ENCODE measurements at places on chromosomes 12 and 14.

DNA sequence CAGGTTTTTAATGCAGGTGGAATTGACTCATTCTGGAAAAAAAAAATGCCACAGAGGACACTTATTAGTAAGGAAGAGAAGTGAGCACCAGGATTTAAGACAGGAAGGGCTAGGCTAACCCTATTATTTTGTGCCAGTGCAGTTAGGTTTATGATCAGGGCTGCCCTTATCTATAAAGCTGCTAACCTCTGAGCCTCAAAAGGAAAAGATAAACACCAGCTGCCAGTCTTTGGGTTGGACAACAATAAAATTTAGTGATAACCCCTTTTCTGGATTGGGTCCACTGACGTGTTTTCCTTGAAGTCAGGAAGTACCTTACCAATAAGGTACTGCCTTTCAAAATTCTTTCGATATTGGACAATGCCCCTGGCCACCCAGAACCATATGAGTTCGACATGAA, 128.9 kb downstream of the NUBPL start:
- no peak for DNase-seq
- H3K27ac ChIP-seq = no peak overlapping the region
- no peaks in the 10 kb centered on the region for H3K36me3 ChIP-seq

DNA sequence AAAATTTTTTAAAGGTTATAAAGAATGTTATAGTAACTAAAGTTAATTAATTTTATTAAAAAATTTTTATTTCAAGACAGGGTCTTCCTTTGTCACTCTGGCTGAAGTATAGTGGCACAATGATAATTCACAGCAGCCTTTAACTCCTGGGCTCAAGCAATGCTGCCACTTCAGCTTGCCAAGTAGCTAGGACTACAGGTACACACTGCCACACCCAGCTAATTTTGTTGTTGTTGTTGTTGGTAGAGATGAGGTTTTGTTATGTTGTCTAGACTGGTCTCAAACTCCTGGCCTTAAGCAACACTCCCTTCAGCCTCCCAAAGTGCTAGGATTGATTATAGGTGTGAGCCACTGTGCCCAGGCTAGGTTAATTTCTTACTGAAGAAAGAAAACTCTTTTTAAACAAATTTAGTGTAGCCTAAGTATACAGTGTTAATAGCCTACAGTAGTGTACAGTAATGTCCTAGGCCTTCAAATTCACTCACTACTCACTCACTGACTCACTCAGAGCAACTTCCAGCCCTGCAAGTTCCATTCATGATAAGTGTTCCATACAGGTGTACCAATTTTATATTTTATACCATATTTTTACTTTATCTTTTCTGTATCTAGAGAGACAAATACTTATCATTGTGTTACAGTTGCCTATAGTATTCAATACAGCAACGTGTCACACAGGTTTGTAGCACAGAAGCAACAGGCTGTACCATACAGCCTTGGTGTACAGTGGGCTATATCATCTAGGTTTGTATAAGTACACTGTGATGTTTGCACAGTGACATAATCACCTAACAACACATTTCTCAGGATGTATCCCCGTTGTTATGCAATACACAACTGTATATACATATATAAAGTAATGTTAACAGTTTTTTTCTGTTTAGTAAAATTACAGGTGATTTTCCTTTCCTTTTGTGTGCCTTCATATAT, 24.7 kb upstream of the DNAAF2 start:
- no peak overlapping the region for H3K4me3 ChIP-seq
- no peaks in the 10 kb centered on the region for H3K4me1 ChIP-seq
- DNase-seq = no peak
- H3K36me3 ChIP-seq = no peaks in the 10 kb centered on the region

GRCh38 chr12:30701056-30701455, 5.4 kb upstream of the IPO8 start:
- H3K27ac ChIP-seq = no peak overlapping the region
- no peaks in the 10 kb centered on the region for H3K4me1 ChIP-seq
- H3K36me3 ChIP-seq = no peaks in the 10 kb centered on the region
- no peak overlapping the region for H3K4me3 ChIP-seq
- H3K27me3 ChIP-seq = no peaks in the 10 kb centered on the region
- no peak for DNase-seq

- no peak overlapping the region for H3K27ac ChIP-seq
- DNase-seq = no peak
- no peaks in the 10 kb centered on the region for H3K4me1 ChIP-seq
- no peaks in the 10 kb centered on the region for H3K27me3 ChIP-seq
Measured at GRCh38 chr12:31531893-31532292, 59.0 kb downstream of the DENND5B start.

GRCh38 chr12:126742241-126742641, 1524.7 kb upstream of the TMEM132C start:
- H3K36me3 ChIP-seq = no peaks in the 10 kb centered on the region
- H3K4me3 ChIP-seq = no peak overlapping the region
- no peak for DNase-seq
- no peaks in the 10 kb centered on the region for H3K27me3 ChIP-seq

DNA sequence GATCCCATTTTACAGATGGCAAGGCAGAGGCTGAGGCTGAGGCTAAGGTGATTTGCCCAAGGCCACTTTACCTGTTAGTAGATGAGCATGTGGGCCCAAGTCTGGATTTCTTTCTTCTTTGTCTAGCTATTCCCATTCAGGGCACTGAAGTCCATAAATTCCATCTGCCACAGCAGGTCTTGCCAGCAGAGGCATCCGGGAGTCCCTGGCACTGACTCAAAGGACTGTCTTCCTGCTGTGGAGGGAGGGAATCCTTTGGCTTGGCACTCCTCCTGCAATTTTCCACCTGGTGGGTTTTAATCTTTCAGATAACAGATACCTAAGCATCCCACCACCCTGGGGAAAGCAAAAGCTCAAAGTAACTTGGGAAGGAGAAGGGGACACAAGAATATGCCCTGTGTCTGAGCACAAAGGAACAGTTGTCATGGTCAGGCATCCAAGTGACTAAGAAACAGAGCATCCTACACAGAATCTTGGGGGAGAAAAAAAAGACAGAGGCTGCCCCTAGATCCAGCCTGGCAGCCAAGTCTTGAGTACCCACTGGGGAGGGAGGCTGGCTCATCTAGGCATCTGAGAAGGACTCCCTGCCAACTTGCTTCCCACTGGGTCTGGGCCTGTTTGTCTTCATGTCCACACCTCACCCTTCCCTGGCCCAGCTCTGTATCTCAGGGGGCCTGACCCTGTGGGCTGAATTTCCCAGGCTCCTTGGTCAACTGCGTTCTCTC, 35.6 kb upstream of the CMKLR1 start:
- DNase-seq = no peak
- H3K4me1 ChIP-seq = no peaks in the 10 kb centered on the region
- no peaks in the 10 kb centered on the region for H3K36me3 ChIP-seq
- H3K27ac ChIP-seq = no peak overlapping the region
- H3K4me3 ChIP-seq = no peak overlapping the region
- no peaks in the 10 kb centered on the region for H3K27me3 ChIP-seq

- no peaks in the 10 kb centered on the region for H3K27me3 ChIP-seq
- peaks cover 3% of the 10 kb centered on the region for H3K4me1 ChIP-seq
- no peaks in the 10 kb centered on the region for H3K36me3 ChIP-seq
- H3K4me3 ChIP-seq = no peak overlapping the region
Measured at GRCh38 chr12:131620946-131621681, 89.8 kb upstream of the SFSWAP start.

GRCh38 chr14:73627151-73627558, 14.8 kb downstream of the ACOT6 start:
- DNase-seq = no peak
- no peak overlapping the region for H3K27ac ChIP-seq
- no peak overlapping the region for H3K4me3 ChIP-seq
- no peaks in the 10 kb centered on the region for H3K4me1 ChIP-seq
- no peaks in the 10 kb centered on the region for H3K27me3 ChIP-seq

- no peak for DNase-seq
- no peaks in the 10 kb centered on the region for H3K4me1 ChIP-seq
- H3K4me3 ChIP-seq = no peak overlapping the region
Measured at GRCh38 chr12:12244341-12244740, 22.5 kb downstream of the LRP6 start.

- H3K27ac ChIP-seq = no peak overlapping the region
- DNase-seq = no peak
- no peaks in the 10 kb centered on the region for H3K4me1 ChIP-seq
- H3K4me3 ChIP-seq = no peak overlapping the region
Measured at GRCh38 chr12:25655702-25656101, 102.6 kb upstream of the LMNTD1 start.

Data from effector memory CD4-positive, alpha-beta T cell (primary cell).